ENCODE measurements at places on chromosomes 1 and 21.

GRCh38 chr1:153563991-153564390 is 1.7 kb downstream of the S100A2 start:
- DNase-seq: no peak

DNA sequence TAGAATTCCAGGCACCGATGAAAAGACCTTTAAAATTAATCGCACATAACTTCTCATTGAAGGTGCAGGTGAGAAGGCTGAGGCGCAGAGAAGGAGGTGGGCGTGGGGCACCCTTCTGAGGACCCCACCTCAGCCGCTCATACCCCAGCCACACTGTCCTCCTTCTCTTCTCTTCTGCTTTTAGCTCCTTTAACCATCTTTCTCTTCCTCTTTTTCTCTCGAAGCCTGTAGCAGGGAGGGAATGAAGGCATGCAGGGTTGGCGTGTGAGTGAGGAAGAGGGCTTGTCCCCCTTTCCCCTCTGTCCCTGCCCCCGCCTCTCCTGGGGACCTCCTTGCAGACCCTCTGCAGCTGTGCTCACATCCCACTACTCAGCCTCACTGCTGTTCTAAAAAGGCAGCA is 57.8 kb upstream of the CACNA1E start:
- no peak for DNase-seq

DNA sequence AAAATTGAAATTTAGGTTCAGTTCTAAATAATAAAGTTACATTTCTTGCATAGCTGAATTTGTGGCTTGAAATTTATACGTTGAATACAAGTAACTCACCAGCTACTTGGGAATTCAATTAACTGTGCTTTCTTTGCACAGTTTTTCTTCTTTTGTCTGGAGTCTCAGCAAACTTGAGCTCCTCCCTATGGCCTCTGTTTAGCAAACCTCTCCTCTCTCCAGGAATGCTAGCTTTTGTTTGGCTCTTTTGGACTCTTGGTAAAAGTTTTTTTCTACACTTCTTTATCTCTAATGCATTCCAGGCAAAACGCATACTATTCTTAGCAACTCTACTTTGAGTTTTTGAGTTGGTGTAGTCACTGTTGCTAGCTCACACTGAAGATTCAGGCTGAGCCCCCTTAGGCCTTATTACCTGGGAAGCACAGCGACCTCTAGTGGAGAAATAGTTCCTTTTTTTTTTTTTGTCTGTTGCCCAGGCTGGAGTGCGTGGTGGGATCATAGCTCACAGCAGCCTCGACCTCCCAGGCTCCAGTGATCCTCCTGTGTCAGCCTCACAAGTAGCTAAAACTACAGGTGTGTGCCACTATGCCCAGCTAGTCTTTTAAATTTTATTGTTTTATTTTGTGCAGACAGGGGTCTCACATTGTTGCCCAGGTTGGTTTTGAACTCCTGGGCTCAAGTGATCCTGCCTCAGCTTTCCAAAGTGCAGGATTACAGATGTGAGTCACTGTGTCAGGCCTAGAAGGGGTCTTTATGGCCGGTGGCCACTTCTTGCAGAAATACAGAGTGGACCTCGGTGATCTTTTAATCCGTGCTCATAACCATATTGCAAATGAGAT is 61.7 kb downstream of the CASQ2 start:
- DNase-seq: peak; percentile 60

DNA sequence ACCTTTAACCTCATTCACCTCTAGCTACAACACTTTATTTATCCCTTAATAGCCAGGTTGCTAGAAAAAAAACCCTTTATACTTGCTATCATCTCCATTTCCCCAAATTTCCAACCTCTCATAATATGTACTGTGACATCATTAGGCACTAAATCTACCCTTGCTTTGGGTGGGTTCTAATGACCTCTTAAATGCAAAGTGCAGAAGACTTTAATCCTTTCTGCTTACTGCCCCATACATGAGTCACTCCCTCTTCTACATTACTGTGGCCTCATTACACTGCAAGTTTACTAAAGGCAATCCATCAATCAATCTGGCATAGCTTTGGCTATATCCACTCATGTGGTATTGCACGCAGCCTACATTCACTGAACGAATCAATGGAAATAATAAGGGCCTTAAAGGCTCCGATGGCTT is 353.3 kb downstream of the SMYD3 start:
- peak; percentile 43 for DNase-seq

- DNase-seq: no peak
Measured at GRCh38 chr1:6488602-6489382, 2.7 kb downstream of the PLEKHG5 start.

GRCh38 chr1:207217778-207218511 is 103.5 kb upstream of the CD55 start:
- no peak for DNase-seq

- DNase-seq: no peak
Measured at GRCh38 chr1:64179588-64179987, 23.8 kb upstream of the UBE2U start.

DNA sequence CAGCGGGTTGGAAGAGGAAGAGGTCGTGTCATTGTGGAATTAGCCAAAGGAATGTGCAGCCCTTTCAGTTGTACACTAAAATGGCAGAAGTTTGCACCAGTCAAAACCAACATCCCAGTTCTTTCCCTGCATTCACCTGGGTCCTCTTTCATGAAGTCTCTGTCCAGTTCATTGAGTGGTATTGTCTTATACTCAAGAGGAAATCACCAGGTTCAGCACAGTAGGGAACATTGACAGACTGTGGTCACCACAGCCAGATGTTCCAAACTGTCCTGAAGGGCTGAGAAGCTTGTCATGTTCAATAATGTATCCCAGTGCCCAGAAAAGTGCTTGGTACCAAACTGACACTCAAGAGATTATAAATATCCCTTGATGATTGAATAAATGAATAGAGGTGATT is 131.6 kb downstream of the GLUL start:
- no peak for DNase-seq

- DNase-seq: no peak
Measured at GRCh38 chr1:232667094-232667777, 37.3 kb upstream of the SIPA1L2 start.

DNA sequence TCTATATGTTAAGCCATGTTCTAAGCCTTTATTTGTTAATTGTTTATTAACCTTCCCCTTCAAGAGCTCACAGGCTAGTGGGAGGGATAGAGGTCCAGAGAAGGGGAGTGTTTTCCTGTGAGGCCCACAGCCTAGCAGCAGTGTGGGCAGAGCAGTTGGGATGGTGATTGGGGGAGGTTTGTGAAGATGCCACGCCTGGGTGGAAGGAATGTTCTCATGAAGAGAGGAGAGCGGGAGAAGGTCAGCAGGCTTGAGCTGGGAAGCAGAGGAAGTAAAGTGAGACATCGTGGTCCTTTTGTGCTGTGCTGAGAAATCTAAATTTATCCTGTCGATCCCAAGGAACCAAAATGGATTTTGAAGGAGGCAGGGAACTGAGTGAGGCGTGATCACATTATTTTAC is 42.6 kb downstream of the TRAPPC10 start:
- DNase-seq: peak; percentile 40

DNA sequence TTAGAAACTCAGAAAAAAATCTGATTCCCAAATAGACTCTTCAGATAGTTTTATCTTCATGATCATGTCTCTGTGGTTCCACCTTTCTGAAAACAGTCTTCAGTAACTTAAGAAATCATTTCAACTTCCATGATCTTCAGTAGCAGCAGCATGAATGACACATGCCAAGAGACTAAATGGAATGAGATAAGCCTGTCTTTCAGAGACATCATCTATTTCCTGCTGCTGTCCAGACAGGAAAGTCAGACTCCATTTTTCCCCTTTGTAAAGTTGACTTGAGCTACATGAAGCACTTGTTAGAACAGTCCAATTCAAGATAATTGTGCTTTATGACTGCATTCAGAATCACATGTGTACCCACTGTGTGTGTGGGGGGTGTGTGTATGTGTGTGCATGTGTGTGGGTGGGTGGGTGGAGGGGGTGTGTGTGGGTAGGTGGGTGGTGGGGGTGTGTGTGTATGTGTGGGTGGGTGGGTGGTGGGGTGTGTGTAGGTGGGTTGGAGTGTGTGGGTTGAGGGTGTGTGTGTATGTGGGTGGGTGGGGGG is 58.8 kb downstream of the CLIC4 start:
- no peak for DNase-seq

GRCh38 chr1:12432897-12433296 is 185.1 kb downstream of the DHRS3 start:
- DNase-seq: no peak

GRCh38 chr1:2592672-2593071 is 6.1 kb downstream of the PRXL2B start:
- DNase-seq: no peak

DNA sequence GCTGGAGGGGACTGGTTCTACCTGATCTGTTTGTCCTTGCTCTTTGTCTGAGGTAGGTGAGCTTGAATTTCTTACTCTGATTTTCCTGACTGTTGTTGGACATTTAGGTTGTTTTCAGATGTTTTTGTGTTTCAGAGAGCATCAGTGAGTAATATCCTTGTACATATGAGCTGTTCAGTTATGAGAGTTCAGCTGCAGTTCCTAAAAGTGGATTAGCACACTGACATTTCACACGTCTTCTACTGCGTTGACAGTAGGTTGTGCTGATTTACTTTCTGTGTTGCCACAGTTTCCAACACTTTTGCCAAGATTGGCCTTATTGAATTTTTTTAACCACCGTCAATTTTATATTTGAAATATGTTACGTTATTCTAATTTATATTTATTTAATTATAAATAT is 27.7 kb downstream of the CXADR start:
- no peak for DNase-seq

DNA sequence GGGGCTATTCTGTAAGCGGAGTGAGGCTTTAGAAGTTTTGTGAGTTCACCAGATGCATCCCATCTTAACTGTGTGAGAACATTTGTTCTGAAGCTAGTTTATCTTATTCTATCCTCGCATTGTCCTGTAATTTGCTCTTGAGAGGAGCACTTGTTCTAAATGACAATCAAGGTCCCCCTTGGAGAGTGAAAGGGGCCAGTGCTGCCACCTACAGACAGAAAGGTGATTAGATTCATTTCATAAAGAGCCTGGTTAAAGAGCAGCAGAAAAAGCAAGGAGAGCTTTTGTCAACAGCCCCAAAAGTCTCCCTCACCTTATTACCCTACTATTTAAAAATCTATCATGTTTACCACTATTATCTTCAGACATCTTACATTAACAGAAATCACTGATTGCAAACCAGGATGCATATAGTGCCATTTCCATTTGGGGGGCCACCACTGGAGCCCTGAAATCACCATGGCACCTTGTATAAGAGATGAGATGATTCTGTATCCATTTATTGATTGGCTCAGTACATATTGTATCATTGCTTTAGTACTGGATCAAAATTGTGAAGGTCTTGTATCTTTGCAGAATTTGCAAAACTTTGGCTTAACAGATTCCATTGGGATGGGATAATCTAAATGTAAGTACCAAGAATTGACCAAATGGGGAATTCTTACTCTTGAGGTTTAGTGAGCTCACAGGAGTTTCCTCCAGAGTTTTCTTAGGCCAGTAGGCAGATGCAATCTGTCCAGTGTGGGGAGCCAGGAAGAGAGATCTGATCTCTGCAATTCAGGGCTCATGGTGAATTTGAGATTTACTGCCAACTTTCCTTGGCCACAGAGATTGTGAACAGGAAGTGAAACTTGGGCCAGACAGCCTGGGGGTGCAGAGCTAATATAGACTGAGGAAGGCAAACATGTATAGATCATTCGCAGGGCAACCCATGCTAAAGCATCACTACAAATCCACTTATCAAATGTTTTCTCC is 64.3 kb upstream of the TRABD2B start:
- DNase-seq: peak; percentile 13

DNA sequence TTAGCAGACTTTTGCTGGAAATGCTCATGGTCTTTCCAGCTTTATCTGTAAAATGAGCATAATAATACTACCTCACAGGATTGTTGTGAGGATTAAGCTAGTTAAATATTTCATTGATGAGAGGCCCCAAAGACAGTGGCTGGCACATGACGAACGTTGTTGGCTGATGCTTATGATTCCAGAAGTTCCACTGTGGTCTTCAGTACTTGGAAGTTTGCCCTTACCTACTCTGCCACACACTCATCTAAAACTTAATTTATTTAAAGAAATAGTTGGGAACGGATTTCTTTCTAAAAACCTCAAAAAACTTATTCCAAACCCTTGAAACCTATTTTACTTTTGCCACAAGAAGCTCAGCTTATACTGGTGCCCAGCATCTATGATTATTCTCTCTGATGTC is 170.7 kb downstream of the DHRS3 start:
- peak; percentile 50 for DNase-seq

DNA sequence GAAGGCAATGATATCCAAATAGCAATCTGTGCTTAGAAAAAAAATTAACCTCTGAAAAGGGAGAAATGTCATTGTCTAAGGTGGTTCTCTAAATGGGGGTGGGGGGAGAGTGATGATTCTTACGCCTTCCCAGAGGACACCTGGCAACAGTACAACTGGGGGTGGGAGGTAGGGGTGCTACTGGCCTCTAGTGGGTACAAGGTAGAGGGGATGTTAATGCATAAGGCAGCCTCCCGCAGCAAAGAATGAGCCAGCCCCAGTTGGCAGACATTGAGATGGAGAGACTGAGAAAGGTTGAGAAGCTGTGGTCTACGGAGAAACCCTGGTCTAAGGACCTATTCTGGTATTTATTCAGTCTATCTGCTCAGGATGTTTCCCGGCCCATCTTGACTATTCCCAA is 472.2 kb upstream of the RUNX1 start:
- no peak for DNase-seq

- no peak for DNase-seq
Measured at GRCh38 chr21:43987509-43987908, 24.6 kb upstream of the TRAPPC10 start.

DNA sequence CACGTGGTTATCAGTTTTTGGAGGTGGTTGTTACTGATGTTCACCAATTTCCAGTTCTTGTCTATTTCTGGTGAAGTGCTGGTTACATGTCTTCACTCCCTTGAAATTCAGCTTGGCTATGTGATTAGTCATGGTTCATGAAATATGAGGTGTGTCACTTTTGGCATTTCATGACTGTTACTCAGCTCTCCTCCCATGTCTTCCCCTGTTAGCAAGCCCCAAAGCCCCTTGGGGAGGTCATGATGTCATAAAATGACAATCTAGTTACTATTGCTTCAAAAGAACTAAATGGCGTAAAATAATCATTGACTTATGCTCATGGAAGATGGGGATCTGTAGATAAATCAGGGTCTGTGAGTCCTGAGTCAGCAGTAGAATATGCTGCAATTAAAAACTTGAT is 425.1 kb downstream of the SETD4 start:
- DNase-seq: peak; percentile 90

DNA sequence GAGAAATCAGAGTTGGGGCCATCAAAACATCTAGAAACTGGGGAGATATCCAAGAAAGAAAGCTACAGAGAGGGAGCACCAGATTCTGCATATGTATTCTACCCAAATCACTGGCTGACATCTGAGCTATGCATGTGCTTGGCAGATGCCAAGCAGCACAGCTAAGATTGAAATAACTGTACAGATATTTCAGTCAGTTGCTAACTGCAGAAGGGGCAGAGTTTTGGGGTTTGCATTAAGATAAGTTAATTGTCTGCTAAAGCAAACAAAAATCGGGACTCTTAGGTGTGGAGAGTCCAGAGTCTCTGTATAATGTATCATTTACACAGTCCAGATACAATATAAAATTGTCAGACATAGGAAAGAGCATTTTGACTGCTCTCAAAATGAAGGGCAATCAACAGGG is 437.1 kb downstream of the PTBP2 start:
- no peak for DNase-seq

All from foreskin fibroblast (primary cell).